ENCODE measurements at places on chromosomes 13 and 19.

GRCh38 chr19:918481-919198 lies 1.5 kb downstream of the KISS1R start:
- no peak for DNase-seq

GRCh38 chr19:20250121-20250520 lies 83.1 kb downstream of the ZNF486 start:
- no peak for DNase-seq

GRCh38 chr13:76267216-76267615 lies 619.0 kb downstream of the KCTD12 start:
- DNase-seq = no peak

DNA sequence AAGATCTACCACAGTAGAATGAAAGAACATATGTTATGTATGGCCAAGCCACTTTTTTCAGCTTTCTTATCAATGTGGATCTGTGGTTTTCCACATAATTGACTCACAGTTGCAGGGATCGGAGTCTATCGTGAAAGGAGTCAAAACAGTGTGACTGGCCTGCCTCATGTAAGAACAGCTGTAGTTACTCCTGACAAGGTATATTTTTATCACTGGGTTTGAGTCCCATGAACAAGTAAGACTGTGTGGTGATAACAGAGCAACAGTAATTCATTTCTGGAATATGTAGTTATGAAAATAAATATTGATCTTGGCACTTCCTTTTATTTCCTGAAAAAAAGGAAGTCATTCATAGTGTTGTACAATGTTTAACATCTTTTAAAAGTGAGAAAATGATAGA lies 416.6 kb downstream of the KLF12 start:
- DNase-seq = peak; percentile 73

- DNase-seq = no peak
These were observed 1529.3 kb upstream of the SLC10A2 start for GRCh38 chr13:104595511-104595910.
